NCI-H2107 (cell line): ENCODE measurements at places on chromosomes 7 and 10.

- DNase-seq: no peak
These were observed 76.0 kb downstream of the PLXDC2 start for GRCh38 chr10:19892270-19892669.

DNA sequence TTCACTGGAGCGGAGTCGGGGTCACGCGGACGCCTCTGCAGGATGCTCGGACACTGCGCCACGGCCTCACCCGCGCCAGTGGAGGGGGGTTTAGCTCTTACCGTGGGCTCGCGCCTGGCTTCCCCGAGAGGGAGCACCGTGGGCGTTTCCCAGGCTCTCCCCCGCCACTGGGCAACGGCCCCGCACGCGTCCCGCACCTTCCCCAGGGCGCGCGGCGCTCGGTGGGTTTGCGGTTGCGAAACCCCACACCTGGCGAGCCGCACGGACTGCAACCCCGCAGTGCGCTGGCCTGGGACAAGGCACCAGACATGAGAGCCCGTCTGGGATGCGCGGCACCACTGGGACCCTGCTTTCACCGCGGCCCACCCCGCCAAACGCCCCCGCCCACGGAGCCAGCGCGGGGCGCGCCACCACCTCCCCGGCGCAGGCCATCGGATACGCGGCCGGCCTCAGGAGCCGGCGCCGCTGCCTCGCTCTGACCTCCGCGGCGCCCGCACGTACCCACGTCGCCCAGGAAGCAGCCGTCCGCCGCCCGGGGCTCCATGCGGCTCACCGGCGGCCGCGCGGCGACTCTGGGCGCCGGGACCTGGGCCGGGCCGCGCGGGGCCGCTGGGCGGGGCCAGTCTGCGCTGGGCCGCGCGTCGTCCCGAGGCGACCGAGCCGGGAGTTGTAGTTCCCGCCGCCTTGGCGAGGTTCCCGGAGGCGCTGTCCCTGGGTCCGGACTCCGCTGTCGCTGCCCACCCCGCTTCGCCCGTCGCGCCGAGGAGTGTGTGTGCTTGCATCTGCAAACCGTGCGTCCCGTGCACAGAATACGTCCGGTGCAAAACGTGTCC lies at the start of gene ASB13:
ASB13 (minus strand) TSS at position 588 of the 833 bp plus-strand sequence; CDS start at position 544, 44 bp downstream.
- no peak for DNase-seq

GRCh38 chr7:96305915-96306314 lies 16.0 kb downstream of the SLC25A13 start:
- DNase-seq: no peak

GRCh38 chr7:56115852-56116538 lies at the start of gene NUPR2:
NUPR2 (minus strand) TSS chr7:56116417; CDS start chr7:56116314, 103 bp downstream.
- no peak for DNase-seq

- DNase-seq: no peak
These were observed 94.4 kb downstream of the GLRX3 start for GRCh38 chr10:130230611-130231010.

GRCh38 chr7:106312906-106313305 lies 28.1 kb upstream of the NAMPT start:
- no peak for DNase-seq

DNA sequence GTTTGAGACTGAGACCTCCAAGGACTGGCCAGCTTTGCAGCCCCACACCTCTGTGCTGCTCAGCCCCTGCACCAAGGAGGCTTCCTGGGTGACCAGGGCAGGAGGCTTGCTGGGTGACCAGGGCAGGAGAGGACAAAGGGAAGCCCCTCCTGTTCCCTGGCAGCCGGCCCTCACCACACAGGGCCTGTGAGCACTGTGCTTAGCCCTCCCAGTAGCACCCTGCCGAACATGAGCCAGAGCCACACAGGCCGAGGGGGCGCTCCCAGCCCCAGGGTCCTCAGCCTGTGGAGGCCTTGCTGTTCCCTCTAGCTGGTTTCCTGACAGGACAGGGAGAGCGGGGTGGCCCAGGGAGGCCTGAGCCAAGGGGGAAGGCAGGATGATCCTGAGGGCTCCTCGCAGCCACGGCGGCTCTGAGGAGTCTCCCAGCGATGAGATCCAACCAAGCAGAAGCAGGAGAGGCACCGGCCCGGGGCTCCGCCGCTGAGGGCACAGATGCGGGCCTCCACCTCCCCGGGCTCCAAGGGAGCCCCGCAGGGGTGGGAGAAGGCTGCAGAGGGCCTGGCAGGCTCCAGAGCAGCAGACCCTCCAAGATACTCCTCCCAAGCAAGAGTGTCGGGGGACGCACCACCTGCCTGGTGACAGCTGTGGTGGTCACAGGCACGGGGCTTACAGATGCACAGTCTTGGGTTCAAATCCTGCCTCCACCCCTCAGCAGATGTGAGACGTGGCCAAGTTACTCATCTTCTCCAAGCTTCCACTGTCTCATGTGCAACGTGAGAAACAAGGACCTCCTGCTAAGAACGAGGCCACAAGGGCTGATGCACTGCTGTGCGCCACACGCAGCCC lies 22.5 kb downstream of the WDR86 start:
- no peak for DNase-seq

- DNase-seq: no peak
These were observed 14.1 kb downstream of the CHN2 start for GRCh38 chr7:29208410-29209250.

DNA sequence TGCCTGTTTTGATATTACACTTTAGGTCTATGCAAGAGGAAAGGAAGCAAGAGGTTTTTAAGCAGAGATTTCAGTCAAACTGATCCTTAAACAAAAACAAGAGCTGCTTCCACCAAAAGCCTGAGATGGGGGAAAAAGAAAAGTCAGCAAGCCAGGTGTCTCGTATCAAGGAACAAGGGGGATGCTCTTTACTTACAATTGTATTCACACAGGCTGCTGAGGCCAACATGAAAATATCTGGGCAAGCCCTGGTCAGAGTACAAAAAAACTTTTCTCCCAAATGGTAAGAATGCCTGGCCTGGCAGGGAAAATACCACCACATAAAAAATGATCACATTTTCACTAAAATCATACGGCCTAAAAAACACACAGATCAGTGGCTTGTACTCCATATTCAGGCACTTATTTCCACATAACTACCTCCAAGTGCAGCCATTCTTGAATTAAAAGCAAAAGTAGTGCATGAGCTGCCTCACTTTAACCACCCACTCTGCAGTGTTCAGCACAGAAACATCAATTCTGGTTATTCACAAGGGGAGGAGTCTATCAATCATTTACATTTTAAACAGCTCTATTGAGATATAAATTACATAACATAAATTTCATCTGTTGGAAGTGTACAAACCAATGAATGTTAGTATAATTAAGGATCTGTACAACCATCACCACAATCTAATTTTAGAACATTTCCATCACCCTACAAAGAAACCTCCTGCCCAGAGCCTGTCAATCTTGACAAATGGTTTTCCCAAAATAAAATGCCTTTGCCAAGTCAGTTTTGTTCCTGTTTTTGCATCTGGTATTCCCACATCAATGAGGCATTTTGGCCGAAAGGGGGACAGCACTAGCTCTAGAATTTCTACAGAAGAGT lies 70.2 kb downstream of the GRB10 start:
- no peak for DNase-seq

GRCh38 chr7:127150543-127150942 lies 102.2 kb downstream of the GRM8 start:
- DNase-seq: no peak

DNA sequence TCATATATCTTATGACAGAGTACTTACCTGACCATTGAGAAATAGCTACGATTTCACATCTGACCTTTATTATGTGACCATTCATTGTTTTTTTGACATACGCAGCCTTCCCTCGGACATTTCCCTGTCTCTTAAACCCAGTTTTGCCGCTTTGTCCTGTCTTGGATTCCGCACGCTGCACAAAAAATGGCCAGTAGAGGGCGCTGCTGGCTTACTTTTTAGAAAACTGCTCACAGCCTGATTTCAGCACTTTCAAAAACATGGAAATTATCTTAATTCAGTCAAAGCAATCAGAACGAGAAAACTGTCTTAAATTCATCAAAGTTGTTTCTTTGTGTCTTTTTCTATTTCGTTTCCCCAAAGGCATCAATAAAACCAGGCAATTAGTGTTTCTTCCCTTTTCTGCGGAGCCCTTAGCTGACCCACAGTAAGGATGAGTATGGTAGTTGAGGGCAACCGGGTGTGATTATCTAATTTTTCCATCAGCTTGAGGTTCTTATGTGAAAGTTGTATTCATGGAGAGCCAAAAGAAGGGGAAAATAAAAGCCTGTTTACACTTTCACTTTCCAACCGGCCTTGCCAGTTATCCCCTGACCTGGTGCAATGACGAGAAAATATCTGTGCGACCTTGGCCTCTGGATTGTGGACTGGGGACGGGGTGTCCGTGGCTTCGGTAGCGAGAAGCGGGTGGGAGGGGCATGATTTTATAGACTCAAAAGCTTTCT lies 144.4 kb downstream of the DYNC1I1 start:
- DNase-seq: peak; percentile 79

GRCh38 chr7:134891262-134891695 lies 95.0 kb upstream of the AGBL3 start:
- no peak for DNase-seq

GRCh38 chr10:91159254-91159783 lies 61.1 kb upstream of the PCGF5 start:
- no peak for DNase-seq

GRCh38 chr7:12637819-12638592 lies 49.4 kb upstream of the ARL4A start:
- DNase-seq: no peak

GRCh38 chr7:155190688-155191087 lies 107.0 kb upstream of the INSIG1 start:
- DNase-seq: no peak

DNA sequence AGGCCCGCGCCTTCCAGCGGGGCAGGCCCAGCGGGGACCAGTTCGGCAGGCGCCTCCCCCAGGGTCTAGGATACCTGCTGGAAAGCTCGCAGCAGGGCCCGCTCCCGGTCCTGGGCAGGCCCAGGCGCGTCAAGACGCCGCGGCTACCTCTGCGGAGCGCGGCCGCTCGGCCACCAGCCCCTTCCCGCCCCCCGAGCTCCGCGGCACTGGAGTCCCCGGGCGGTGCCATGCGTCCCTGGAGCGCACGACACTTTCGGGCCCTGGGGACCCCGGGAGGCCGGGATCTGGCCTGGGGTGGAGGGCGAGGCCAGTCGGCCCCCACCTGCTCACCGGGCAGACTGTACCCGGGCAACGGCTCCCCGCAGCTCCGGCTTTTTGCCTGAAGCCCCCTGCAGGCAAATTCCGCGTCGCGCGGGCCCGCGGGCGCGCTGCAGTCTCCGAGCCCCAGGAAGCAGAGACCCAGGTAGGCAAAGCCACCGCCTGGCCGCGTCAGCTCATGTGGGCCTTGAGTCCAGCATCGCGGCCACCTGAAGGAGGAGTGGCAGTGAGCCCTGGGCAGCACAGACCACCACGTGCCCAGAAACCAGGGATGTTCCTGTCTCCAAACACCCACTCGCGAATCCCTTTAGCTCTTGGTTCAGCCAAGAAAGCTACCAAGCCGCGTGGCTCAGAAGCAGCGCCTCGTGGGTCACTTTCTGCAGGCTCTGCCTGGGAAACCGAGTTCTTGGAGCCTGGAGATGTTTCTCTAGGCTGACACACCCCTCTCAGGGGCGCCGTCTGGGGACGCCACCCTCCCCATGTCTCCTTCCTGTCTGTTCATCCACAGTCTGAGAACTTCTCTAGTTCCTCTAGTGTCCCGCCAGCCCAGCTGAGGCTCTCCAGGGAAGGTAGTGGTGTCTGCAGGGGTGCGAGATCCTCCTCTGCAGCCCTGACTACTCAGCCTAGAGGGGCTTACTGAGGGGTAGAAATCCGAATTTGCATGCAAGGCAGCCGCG lies 46.1 kb upstream of the APBB1IP start:
- no peak for DNase-seq

- no peak for DNase-seq
These were observed 635.7 kb upstream of the ANKRD30A start for GRCh38 chr10:36489611-36490228.

- DNase-seq: no peak
These were observed 9.5 kb upstream of the WDR11 start for GRCh38 chr10:120841522-120842189.

- no peak for DNase-seq
These were observed 1.2 kb downstream of the WEE2 start for GRCh38 chr7:141709318-141709717.

GRCh38 chr7:46139079-46139478 lies 218.0 kb upstream of the IGFBP3 start:
- no peak for DNase-seq

GRCh38 chr10:86498598-86498997 lies 23.0 kb downstream of the WAPL start:
- no peak for DNase-seq

- DNase-seq: no peak
These were observed 33.8 kb upstream of the PRLHR start for GRCh38 chr10:118629211-118629610.

DNA sequence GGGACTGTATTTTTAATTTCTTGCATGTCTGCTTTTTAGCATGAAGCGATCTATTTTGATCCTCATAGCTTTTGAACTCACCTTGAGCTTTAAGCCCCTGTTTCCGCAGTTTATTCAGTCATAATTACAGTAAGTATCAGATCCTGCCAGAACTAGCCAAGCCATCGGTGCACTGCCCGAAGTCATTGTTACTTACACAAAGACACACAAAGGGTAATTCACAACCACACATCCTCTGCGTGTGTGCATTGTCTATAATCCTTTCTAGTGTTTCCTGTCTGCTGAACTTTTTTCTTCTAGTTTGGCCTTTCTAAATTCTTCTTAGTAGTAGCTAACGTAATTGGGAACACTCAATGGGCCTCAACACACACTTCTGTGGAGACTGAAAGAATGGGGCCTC lies 133.0 kb downstream of the SFMBT2 start:
- DNase-seq: no peak

- DNase-seq: no peak
These were observed 25.9 kb downstream of the LRRC17 start for GRCh38 chr7:102938679-102939078.

- DNase-seq: no peak
These were observed 54.6 kb downstream of the CPVL start for GRCh38 chr7:29091715-29092114.

GRCh38 chr10:17671307-17671706 lies 27.4 kb downstream of the STAM start:
- DNase-seq: no peak

DNA sequence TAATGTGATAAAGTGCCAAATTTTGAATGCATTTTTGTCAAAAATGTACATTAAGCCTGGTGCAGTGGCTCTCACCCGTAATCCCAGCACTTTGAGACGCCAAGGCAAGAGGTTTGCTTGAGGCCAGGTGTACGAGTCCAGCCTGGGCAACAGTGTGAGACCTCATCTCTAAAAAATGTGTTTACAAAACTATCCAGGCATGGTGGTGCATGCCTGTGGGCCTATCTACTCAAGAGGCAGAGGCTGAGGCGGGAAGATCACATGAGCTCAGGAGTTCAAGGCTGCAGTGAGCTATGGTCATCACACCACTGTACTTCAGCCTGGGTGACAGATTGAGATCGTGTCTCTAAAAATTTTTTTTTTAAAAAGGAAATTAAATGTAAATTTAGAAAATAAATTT lies 18.5 kb upstream of the MGMT start:
- DNase-seq: no peak

- DNase-seq: no peak
These were observed 76.2 kb upstream of the PLXNA4 start for GRCh38 chr7:132652507-132652906.

DNA sequence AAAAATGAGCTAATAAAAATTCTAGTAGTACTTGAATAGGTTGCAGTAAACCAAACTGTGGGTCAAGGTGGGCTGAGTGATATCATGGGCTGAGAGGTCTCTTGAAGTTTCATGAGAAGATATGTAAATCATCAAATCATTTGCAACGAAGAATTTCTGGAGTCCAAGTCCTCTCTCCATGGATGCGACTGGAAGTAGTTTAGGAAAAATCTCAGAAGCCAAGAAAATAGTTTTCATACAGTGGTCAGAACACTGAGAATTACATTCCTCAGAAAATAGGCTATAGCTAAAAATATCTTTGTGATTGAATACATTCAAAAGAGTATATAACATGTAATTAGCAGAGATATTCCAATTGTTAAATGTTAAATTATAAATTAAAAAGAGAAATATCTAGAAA lies 3.6 kb upstream of the IFIT1 start:
- DNase-seq: no peak
